Breast epithelium (tissue), 4 donors: ENCODE measurements at places on chromosomes 12 and 14. TPM values are rescaled to one million over a fixed set of nuclear protein-coding genes. Genes with fewer than 3 reads are reported as not detected.
A peak's percentile ranks its signal among the peaks of the same experiment; 100 is the strongest.

- DNase-seq = peak; percentile 91
Measured at GRCh38 chr14:90513161-90514014, 116.6 kb downstream of the CALM1 start.

GRCh38 chr14:81157431-81157830, 63.3 kb downstream of the GTF2A1 start:
- DNase-seq = no peak

- no peak for DNase-seq
Measured at GRCh38 chr12:60577607-60578006, 981.8 kb downstream of the SLC16A7 start.

The DPPA3 gene
- not detected for total RNA-seq

The DLST gene
- 73.4 TPM for total RNA-seq

The SMCO2 gene
- not detected for total RNA-seq

The RASAL1 gene
- 1.3 TPM for total RNA-seq

The PTHLH gene
- 7.5 TPM for total RNA-seq

The IFNG gene
- total RNA-seq = not detected
